SJCRH30 (cell line): ENCODE measurements at places on chromosomes 3 and 15. TPM values are rescaled to one million over a fixed set of nuclear protein-coding genes. Genes with fewer than 3 reads are reported as not detected.

DNA sequence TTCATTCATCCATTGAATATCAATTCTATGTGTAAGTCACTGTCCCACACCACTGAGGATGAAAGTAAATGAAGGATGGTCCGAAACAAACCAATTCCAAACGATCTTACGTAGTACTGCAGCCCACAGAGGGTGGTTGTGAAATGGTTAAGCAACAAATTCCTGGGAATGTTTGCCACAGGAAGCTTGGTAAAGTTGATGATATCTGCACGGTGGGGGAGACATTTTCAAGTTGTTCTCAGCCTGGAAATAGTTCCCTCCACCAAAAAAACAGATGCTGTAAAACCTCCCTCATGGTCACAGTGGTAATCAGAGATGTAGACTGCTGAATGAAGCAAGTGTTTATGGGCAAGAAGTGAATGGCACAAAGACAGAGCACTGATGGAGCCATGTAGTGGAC lies 35.9 kb upstream of the BNC1 start:
- no peak for DNase-seq

Gene GOLGA6L9
- 4.7 and 7.3 TPM in 2 replicates for total RNA-seq

DNA sequence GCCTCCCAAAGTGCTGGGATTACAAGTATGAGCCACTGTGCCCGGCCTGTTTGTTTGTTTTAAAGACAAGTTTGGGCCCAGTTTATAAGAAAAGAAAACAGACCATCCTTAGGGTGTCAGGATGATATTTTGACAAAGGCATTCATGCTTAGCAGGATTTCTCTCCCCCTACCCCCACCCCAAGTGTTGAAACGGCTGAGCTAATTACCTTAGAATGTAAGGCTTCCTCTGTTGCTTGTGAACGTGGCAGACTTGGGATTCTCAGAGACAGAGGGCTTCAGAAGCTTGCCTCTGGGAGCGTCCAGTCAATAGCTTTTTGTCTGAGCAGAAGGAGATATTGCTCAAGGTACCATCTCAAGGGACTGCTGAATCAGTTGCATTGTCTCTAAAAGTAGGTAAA lies 24.0 kb downstream of the FLNB start:
- no peak for DNase-seq

DNA sequence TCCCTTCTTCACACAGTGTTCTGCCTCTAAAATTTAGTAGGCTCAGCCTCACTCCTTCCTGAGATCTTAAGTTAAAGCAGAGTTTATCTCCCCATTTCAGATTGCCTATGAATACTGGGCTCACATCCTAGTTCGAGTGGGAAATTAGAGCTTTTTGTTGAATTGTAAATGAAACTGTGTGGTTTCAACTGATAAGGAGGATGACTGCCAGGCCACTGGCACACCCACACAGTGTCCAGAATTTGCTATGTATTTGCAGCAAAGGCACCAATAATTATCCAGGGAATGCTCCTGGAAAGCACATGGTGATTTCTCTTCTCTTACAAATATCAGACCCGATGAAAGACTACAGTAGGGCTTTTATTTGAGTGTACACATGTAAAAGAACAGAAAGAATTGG lies 308.1 kb upstream of the COL8A1 start:
- no peak for DNase-seq

DNA sequence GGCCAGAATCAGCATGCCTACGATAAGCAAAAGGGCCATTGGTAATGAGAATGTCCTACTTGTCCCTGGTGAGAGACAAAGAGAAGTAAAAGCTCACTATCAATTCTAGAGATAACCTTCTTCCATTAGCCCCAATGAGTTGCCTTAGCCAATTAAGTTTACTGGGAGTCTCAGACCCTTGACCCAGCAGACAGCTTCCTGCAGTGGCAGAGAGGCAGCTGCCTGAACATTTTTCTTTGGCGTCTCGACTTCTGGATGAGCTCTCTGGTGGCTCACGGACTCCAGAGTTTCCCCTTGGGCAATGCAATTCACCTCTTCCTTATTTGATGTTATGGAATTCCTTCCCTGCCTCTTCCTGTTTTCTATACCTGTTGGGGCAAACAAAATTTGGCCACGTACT lies 1034.4 kb downstream of the NAALADL2 start:
- DNase-seq, result no peak

DNA sequence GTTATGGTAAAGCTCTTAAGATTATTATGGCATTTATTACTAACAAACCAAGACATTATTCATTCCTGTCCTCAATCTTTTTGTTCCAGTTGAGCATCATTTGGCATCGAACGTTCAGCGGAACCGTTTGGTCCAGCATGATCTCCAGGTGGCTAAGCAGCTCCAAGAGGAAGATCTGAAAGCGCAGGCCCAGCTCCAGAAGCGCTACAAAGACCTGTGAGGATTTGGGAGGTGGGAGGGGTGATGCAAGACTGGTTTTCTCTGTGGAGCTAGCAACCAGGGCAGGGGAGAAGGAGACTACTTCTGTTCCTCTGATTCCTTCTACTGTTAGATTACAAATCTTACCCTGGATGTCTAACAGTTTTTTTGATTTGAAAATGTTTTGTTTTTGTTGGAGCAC lies 27.6 kb upstream of the UTS2B start:
- DNase-seq, result no peak

Gene PLSCR5
- not detected in 2 replicates for total RNA-seq

DNA sequence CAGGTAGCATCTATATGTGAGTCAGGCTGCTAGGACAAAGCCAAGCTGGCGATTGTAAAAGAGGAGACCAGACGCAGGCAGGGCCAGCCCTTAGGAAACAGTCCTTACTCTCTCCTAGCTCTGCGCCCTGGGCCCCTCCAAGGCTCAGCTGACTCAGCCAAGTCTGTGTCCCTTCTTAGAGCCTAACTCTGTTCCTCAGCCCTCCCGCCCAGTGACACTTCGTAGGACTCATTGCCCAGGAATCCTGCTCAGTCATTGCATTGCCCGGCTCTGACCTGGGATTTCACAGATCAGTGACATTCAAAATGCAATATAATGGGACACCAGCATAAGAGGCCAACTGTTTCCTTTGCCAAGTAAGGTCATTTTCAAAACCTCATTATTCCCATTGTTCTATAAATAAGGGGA lies 244.2 kb downstream of the TLE3 start:
- DNase-seq, result peak; percentile 17
